ENCODE measurements at places on chromosomes 1 and 21.

DNA sequence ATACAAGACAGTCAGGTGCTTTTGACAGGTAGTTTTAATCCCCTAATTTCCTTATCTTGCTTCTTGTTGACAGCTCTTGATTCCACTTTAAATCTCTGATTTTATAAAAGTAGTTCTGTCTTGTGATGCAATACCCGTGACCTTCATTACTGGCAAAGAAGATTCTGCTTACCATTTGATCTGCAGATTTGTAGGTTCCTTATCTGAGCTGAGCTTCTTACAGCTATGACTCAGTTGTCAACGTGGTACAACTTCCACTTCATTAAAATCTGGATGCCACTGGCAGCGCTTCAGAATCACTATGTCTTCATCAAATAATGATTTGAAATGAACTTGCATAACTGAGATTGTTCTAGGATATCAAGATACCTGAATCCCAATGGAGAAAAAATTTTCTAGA lies 543.6 kb upstream of the B3GALT2 start:
- DNase-seq: no peak

DNA sequence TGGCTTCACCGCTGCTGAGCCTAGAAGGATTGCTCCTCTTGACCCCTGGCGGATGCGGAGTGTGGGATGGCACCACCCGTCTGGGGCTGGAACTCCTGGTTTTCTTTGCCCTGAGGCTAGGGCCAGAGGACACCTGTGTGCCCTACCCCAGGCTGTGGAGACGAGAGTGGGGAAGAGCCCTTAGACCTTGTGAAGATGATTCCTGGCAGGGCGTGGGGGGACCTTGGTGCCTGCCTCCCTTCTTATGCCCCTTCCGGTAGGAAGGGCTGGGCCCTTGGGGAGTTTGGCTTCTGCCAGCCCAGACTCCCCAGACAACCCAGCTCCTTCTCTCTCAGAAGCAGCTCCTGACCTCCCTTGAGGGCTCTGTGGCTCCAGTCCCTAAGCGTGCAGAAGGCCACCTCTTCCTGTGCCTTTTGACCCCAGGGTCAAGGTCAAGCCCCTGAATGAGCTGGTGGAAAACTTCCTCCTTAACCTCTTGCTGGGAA lies 891 bp downstream of the RPS6KA1 start:
- no peak for DNase-seq

- DNase-seq: no peak
Measured at GRCh38 chr1:198187973-198188588, 31.3 kb downstream of the NEK7 start.

GRCh38 chr1:175510914-175511313 lies 232.5 kb downstream of the TNR start:
- no peak for DNase-seq

GRCh38 chr1:40770296-40771070 lies 13.1 kb upstream of the KCNQ4 start:
- DNase-seq: no peak

All from neuronal stem cell (in vitro differentiated cells).